ENCODE measurements at places on chromosomes 3 and 15.

- no peak for DNase-seq
These were observed 144.0 kb upstream of the SMAD3 start for GRCh38 chr15:66921319-66921915.

DNA sequence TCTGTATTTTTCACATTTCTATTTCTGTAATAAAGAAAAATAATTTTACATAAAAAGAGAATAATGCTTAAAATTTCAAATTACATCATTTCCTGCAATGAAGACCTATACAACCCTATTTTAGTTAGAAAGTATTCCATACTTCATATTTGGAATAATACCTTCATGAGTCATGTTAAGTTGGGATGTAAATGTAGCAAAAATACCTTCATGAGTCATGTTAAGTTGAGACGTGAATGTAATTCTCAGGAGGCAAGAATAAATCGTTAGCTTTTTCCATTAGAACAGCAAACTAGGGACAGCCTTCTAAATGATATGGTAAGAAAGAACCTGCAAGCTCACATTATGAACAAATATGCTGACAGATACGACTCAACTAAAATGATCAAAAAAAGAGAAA, 91.9 kb downstream of the NAALADL2 start:
- peak; percentile 55 for DNase-seq

GRCh38 chr15:95887666-95888390, 442.7 kb upstream of the NR2F2 start:
- no peak for DNase-seq

DNA sequence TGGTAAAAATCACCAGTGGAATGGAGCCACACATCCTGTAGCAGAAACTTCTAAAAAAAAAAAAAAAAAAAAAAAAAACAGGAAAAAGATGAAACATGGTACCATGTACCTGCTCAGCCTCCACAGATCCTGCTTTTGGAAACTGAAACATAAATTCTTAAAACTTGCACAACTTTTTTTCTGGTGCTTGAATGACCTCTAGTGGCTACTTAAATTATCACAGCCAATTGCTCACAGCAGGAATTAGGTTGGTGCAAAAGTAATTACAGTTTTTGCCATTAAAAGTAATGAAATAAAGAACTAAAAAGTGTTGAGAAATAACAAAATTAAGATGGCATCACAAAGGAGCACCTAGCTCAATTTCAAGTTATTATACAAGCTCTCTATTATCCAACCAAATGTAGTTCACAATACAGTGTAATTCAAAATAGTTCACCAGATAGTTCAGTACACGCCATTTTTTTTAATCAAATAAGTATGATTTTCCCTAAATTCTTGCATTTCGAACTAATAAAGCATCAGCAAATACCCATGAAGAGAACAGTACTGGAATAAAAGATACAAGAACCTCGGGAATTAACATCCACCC, 80.6 kb downstream of the ULK4 start:
- DNase-seq: peak; percentile 47

GRCh38 chr15:74795966-74796625, 14.2 kb downstream of the CSK start:
- no peak for DNase-seq

DNA sequence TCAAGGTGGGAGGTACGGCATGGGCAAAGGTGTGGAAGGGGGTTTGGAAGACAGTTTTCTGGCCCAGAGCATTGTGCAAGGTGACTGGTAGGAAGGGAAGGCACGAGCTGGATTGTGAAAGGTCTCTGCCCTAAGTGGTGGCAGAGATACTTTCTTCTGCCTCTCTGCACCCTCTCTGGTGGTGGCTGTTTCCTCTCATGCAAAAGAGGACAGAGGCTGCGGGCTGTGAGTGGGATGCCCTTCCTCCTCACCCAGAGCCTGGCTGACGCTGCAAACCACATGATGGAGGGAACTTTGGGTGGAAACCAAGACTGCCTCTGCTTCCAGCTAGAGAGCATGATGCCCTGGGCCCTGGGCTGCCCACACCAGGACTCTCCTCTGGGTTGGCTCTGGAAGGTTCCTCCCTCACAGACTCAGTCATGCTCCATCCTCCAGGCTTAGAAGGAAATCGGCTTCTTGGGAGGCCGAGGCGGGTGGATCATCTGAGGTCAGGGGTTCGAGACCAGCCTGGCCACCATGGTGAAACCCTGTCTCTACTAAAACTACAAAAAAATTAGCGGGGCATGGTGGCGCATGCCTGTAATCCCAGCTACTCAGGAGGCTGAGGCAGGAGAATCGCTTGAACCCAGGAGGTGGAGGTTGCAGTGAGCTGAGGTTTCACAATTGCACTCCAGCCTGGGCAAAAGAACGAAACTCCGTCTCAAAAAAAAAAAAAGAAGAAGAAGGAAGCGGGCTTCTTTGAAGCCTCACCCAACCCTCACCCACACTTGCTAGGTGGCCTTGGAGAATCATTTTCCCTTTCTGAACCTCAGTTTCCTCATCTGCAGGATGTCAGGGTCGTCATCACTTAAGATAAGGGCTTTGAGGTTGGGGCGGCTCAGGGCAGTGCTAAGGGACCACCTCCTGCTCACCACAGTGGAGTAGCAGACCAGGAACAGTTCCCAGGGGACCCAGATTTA, 8.3 kb downstream of the PSTPIP1 start:
- no peak for DNase-seq

GRCh38 chr15:25900431-25900830, 37.3 kb upstream of the ATP10A start:
- DNase-seq: no peak

GRCh38 chr15:100186366-100186765, 155.4 kb downstream of the ADAMTS17 start:
- DNase-seq: no peak

GRCh38 chr15:49045751-49046219, 461 bp downstream of the SECISBP2L start:
- peak; percentile 72 for DNase-seq

DNA sequence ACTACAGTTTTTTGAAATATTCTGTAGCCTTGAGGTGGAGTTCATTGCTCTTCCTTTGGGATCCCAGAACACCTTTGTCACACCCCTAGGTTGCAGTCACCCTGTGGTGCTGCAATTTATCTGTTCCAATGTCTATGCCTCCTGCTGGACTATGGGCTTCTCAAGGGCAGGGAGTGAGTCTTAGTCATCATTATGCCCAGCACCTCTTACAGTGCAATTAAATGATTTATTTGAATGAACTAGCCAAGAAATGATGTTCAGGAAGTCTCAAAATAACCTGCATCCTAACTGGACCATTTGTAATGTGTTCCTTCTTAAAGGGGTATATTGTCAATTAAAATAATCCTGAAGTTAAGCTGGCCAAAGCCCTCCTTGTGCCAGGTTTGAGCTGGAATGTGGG, 28.5 kb downstream of the SHC4 start:
- DNase-seq: no peak

GRCh38 chr15:26771168-26771567, 1.7 kb downstream of the GABRB3 start:
- no peak for DNase-seq

DNA sequence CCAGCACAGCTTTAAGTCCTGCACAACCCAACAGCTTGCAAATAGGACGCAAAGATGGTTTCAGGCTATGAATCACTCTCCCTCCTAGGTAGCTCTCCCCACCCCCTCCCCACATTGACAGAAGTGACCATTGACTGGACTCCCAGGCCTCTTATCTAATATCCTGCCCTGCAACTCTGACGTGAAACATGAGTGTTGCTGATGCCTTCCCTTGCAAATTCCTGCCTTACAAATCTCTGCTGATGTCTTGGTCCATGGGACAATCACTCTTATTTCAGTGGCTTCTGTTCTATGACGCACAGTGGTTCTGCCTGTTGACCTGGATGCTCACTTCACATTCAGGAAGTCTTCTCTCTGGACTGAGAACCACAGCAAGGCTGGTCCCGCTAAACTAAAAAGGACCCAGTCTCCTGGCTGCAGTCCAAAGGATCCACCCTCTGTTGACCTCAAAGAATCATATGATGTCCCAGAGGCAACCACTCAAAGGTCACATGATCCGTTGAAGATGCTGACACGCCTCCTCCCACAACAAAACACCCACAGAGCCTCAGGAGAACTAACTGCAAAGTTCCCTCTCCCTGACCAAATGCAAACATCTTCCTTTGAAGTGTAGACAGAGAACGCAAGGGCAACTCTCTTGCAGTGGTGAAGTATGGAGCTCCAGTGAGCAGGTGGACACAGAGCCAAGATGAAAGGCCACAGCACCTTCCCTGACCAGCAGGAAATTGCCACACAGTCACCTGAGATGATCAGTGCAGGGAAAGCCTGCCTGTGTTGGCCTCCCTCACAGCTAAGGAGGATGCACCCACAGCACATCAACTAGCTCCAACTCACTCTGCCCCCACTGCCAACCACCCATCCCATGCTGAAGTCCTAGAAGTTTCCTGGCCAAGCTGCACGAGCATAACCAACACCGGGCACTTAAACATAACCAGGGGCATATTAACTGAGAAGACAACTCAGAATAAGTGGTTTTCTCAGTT, 112.3 kb downstream of the ADAMTS17 start:
- no peak for DNase-seq

DNA sequence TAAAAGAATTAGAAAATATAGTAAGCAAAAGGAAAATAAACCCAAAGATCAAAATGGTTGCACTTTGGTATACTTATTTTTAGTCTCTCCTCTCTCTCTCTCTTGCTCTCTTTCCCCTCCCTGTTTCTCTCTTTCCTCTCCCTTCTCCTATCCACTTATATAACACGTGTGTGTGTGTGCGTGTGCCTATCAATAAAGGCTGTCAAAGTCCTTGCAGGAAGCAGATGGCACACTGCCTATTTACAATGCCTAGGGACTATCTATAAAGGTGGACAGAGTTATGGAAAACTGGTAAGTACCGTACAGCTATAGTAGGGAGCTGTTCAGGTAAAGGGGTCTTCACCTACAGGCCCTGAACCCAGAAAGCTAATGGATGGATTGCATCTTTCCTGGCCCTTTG, 161.6 kb downstream of the SQOR start:
- DNase-seq: no peak

GRCh38 chr3:2153053-2153452, 54.4 kb downstream of the CNTN4 start:
- no peak for DNase-seq

DNA sequence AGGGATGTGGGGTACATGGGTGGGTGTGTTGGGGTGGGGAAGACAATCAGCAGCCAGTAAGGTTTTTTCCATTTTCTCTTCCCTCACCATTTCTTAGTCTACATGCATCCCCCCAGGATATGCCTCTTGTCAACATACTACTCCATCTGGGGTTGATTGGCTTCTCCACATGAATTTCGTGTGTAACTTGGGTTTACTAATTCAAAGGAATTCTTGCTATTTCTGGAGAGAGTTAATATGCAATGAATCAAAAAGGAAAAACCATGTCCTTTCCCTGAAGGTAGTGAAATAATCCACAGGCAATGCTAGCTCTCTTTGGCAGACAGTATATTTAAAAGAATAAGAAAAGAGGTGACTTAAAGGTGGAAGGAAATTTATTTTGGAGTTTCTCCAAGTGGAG, 198.4 kb downstream of the EBLN2 start:
- no peak for DNase-seq

DNA sequence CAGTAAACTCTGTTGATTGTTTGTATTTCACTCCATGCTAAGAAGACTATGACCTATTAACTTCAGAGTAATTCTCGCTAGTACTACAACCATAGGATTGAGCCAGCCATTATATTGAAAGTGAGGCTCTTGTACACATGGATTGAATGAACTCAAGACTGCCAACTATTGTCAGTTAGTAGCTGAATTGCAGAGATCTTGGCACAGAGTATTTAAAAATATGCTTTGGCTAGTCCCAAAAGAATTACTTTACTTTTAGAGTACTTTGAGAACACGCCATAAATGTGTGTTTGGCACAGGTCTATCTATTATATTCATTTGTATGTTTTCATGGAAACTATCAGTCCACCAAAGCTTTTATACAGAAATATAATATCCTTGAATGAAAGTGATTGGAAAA, 226.7 kb upstream of the DCBLD2 start:
- DNase-seq: no peak

GRCh38 chr3:56800130-56800831, 1.5 kb downstream of the ARHGEF3 start:
- DNase-seq: no peak

DNA sequence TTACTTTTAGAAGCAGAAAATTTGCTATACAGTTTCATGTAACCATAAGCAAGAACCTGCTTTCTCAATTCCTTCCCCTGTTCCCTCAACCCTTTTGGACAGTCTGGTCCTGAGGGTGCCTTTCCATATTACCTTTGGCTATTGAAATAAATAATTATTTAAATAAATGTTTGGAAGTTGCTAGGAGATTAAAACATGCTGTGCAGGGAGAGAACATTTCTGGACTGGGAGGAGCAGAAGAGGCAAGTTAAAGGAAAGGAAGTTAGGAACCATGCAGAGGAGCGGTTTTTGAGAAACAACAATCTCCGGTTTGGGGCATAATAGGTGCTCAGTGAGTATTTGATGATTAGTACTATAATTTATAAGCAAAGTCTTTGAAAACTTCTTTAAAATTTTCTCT, 41.8 kb downstream of the ZNF609 start:
- DNase-seq: no peak

DNA sequence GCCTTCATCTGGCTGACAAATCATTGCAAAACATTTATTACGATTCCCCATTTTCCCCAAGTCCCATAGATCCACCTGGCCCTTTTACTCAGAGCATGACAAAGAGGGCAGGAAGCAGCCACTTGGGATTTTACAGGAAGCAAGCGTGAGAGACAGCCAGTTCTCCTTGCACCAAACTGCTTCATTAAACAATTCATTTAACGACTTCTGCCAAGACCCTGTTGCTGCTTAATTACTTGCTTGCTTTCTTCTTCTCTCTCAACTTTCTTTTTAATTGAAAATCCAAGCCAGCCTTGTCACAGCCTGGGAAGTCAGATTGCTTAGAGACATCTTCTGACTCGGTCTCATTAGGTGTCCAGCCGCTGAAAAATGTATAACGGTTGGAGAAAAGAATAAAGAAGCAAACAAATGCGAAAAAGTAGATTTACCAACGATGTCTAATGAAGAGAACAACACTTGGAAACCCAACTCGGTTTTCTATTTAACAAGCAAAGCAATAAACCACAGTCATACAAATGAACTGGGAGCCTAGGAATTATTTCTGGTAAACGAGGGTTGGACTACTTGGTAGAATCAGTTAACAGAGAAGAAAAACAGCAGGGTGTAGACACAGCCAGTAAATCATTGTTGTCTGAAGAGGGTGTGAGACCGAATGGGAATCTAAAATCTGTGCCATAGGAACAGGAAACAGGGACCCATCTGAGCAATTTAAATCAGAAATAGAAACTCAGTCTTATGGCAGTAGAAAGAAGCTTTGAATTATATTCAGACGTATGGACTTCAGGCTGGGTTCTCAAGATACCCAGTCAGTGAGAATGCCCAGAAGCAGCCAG, 298.3 kb downstream of the LRRC3B start:
- no peak for DNase-seq

- DNase-seq: no peak
These were observed 3.3 kb downstream of the PLA2G4F start for GRCh38 chr15:42152921-42153698.

GRCh38 chr15:90029024-90029423, 27.9 kb downstream of the ZNF710 start:
- no peak for DNase-seq

All from ACHN (cell line).